ENCODE measurements at places on chromosomes 5 and 9.

DNA sequence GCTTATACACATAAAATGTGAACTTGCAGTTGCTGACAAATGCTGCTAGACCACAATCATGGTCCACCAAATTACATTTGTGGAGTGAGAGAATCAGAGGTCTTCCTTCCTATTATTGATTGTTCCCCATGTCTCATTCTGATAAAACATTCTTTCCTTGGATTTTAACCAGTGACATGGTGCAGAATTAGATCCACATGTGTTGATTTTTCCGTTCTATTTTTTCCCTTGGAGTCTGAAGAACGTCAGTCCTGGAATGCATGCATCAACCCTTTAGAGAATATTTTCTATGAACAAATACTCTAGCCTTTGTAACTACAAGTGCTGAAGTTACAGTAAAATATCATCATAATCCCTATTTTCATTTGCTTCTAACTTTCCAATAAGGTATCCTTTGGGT, 170.7 kb upstream of the SPRY4 start:
- DNase-seq, result no peak

- no peak for DNase-seq
These were observed 460 bp upstream of the PBX3 start for GRCh38 chr9:125746774-125747052.

DNA sequence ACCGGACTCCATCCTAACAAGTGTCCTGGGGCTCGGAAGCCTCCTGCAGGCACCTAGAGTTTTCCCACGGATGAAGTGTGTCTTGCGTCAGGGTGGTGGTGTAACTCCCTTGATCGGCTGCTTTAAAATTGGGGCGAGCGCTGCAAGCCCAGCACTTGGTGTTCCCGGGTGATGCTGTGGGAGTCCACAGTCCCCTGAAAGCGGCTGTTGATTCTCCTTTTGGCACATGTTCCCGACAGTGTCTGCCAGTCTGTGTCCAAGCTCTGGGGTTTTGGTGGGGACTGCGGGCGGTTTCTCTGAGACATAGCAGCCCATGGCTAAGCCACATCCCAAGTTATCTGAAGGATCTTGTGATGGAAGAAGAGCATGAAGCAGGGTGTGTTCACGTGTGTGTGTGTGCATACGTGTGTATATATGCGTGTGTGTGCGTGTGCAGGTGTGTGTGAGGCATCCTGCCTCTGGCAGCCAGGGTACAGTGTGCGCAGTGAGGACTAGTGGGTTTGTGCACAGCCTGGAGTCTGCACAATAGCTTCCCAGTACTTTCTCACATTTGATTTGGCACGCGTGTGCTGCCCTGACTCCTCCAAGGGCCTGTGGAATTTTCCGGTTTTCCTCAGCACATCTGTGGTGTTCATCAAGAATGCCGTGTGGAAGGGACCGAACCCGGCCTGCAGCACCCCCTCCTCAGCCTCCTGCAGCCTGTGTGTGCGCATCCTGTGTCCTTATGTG, 16.9 kb downstream of the SLC25A48 start:
- DNase-seq, result no peak

GRCh38 chr9:29039258-29039657, 1466.0 kb upstream of the C9orf72 start:
- DNase-seq, result no peak

- no peak for DNase-seq
These were observed 291.1 kb downstream of the CCDC171 start for GRCh38 chr9:15843931-15844330.

GRCh38 chr5:172098883-172099282, 89.1 kb downstream of the STK10 start:
- DNase-seq, result no peak

DNA sequence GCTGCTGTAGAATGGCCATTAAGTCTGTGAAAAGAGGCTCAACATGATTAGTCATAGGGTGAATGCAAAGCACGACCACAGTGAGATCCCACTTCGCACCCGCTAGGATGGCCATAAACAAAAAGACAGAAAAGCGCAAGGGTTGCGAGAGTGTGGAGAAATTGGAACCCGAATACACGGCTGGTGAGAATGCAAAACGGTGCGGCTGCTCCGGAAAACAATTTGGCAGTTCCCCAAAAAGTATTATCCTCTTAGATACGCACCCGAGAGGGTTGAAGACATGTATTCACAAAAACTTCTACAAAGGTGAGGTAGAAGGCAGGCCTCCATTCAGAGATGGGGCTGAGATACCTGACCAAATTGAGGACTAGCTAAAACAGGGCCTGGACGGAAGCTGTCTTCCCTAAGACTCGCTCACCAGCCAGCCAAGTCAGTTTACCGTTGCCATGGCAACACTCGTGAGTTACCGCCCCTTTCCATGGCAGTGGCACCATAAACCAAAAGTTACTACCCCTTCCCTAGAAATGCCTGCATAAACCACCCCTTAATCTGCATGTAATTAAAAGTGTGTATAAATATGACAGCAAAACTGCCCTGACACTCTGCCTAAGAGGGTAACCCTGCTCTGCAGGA, 726 bp upstream of the PSMB7 start:
- no peak for DNase-seq

- no peak for DNase-seq
These were observed 339.7 kb downstream of the NTRK2 start for GRCh38 chr9:85009251-85009650.

GRCh38 chr9:129236441-129237145, 58.5 kb upstream of the IER5L start:
- no peak for DNase-seq

- DNase-seq, result no peak
These were observed 38.6 kb downstream of the GRAMD2B start for GRCh38 chr5:126461838-126462237.

Data from SIG-M5 (cell line).